Activated CD8-positive, alpha-beta memory T cell treated with anti-CD3 and anti-CD28 coated beads, Interleukin-2, amount 10 ng/mL, durations not matched to agents 7 days and 5 days (primary cell): ENCODE measurements at places on chromosomes 13 and 19. TPM values are rescaled to one million over a fixed set of nuclear protein-coding genes. Genes with fewer than 3 reads are reported as not detected.

DNA sequence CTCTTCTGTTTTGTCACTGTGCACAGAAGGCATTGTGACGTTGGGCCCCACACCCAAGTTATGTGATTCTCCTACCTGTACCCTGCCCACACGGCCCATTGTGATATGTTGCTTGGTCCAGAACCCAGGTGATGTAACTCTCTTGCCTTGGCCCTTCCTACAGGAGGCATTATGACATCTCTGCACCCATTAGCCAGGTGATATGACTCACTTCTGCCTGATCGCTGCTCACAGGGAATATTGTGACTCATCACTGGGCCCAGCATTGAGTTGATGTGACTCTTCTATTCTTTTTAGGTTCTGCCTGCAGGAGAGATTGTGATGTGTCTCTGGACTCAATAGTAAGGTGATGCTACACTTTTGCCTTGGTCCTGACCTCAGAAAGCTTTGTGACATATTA is 65.4 kb upstream of the ZNF91 start:
- DNase-seq = no peak

PRR22 gene
- total RNA-seq = 6.0 TPM

- DNase-seq = peak; percentile 43
Measured at GRCh38 chr13:27789495-27790303, 2.6 kb upstream of the GSX1 start.

DNA sequence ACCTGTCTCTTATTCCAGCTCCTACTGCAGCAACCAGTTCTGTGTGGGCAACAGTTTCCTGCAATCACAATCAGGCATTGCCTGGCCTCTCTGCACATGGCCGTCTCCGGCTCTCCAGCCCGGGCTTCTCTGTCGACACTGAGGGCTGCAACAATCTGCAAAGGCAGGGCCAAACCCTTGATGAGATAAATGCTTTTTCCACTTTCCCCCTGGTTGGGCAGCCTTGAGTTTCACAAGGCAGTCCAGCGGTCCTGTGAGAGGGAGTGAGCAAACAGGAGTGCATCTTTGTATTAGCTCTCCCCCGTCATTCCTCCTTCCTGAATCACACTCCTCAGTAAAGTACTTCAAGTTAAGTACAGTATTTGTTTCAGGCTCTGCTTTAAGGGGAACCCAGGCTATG is 40.7 kb upstream of the VWA8 start:
- DNase-seq = no peak

DNA sequence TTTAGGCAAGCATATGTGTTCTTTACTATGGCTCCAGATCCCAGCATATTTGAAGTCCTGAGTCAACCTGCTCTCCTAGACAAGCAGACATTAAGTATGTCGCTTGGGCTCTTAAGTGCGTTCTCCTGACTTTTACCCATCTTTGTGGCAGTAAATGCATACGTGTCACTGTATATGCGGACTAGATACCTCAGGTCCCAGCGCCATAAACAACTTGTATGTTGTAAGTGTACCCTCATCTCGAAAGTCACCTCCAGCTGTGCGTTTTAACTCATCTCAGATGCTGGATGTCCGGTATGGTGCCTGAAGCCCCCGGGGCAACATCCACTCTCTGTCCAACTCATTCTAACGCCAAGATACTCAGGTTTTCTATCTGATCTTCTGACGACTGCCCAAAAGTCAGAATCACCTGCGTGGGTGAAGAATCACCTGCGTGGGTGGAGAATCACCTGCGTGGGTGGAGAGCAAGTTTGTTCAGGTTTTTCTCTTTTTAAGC is 1.7 kb downstream of the PTOV1 start:
- DNase-seq = no peak

DNA sequence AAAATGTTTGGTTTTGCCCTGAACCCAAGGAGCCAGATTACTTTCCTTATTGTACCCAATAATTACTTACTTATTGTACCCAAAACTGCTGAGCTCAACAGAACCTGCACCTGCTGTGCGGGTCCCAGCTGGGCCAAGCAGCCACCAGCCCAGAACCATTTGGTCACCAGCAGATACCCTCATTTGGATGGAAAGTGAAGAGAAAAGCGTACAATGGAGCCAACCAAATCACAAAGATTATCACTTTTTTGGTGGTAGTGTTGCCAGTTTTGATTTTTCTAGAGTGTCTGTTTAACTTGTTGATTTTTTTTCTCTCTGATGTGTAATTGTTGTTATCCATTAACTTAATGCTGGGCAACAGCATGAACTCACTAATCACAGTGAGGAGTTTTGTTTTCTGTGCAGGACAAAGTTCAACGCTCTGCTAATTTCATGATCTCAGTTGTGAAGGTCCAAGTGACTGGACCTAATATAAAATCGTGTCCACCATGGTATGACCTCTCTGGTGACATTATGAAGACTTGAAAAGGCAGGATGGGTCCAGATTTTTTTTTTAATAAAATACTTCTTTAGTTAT is 23.8 kb downstream of the SPATA13 start:
- DNase-seq = no peak

GRCh38 chr13:27022571-27023311 is 148.9 kb downstream of the USP12 start:
- DNase-seq = peak; percentile 50

- no peak for DNase-seq
Measured at GRCh38 chr13:99992949-99993351, 11.4 kb downstream of the ZIC2 start.
